Osteocyte (in vitro differentiated cells): ENCODE measurements at places on chromosomes 13 and 19. TPM values are rescaled to one million over a fixed set of nuclear protein-coding genes. Genes with fewer than 3 reads are reported as not detected.
A peak's percentile ranks its signal among the peaks of the same experiment; 100 is the strongest.

DCUN1D2 gene
- 27.5 and 29.0 TPM in 2 replicates for total RNA-seq

NCCRP1 gene
- not detected in 2 replicates for total RNA-seq

CYP4F22 gene
- total RNA-seq, result not detected in 2 replicates

PPFIA3 gene
- 6.6 and 9.5 TPM in 2 replicates for total RNA-seq

ENOX1 gene
- 5.9 and 6.9 TPM in 2 replicates for total RNA-seq

DNA sequence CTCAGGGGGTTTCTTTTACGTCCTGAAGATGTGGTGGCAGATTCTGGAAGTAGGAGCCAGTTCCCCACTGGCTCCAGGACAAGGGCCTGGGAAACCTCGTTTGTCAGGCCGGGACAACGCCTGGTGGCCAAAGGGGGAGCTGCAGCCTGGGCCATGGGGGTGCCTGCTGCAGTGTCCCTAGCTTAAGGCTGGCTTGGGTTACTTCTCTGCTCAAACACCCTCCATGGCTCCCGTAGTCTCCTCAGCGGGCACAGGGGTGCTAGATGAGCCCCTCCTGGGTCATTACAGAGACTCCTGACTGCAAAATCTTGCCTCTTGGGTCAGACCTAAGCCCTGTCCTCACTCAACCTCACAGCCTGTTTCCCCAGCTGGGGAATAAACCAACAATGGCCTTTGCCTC lies 14.7 kb downstream of the CILP2 start:
- DNase-seq, result no peak

- no peak for DNase-seq
Observed at GRCh38 chr13:106649495-106649894, 81.6 kb upstream of the ARGLU1 start.

DNA sequence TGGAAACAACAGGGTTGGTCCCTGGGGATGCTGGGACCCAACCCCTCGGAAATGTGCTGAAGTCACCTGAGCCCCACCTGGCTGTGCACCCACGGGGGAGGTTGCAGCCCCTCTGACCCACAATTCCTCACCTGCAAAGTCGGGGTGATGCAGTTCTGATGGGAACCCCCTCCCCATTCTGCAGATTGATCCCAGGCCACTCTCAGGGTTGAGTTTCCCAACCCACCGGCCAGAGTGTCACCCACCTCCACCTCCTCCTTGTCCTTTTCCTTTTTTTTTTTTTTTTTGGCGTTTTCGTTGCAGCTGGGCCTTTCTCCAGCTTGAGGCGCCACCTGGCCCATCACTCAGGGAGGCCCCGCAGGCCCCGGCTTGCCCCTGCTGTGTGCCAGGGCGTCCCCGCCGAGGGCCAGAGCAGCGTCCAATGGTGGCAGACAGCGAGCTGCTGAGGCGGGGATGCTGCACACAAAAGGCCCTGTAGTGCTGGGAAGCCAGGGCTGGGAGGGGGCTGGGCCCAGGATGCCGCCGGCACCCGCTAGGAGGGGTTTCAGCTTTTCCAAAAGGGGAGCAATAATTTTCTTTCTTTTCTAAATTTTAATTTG lies 4.6 kb downstream of the PIK3R2 start:
- DNase-seq, result no peak

DNA sequence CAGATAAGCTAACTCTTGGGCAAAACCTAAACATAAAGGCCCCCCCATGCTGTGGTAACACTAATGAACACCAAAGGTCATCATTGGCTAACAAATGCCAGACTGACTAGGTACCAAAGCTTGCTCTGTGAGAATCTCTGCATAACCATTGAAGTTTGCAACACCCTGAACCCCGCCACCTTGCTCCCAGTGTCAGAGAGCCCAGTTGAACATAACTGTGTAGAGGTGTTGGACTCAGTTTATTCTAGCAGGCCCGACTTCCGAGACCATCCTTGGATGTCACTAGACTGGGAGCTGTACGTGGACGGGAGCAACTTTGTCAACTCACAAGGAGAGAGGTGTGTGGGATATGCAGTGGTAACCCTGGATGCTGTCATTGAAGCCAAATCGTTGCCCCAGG lies 602.2 kb downstream of the UQCRFS1 start:
- no peak for DNase-seq

DNA sequence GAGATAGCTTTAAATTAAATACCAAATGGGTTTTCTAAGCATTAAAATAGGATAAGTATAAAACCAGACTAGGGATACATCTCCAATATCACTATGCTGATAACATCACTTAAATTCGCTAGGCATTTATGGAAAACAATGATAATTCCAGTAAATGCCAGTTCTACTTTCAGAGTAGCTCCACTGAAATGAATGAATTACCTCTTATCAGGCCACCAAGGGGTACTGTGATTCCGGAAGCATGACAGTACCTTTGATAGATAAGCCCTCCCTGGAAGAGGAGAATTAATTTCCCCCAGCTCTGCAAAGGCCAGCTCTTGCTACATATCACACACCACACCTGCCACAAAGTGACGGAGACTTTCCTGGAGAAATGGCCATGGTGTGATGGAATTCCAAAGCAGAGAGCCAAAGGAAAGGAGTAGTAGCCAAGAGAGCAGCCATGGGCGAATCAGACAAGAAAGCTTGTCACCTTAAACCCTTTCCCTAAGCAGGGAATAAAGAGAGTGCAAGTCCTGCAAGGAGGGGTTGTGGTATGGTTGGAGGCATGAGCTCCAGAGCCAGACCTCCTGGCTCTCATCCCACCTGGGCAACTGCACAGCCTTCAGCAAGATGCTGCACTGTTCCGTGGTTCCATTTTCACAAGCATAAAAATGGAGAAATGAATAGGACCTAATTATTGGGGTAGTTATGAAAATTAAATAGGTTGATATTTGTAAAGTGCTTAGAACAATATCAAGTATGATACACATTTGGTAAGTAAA lies 423.1 kb downstream of the FGF14 start:
- no peak for DNase-seq

DNA sequence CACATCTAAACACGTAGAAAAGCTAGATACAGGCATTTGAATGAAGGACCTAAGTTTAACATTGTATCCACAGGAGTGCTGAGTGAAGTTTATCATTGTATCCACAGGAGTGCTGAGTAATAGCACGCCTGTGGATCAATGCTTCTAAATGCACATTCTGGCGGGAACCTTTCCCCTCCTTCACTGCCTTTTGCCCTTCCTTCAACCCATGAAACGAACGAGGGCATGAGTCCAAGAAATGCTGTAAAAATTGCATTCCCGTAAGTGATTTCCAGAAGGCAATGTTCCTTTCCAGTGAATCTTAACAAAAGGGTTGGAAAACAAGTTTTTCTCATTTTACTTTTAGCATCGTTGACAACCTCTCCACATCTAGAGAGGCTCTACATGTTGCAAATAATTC lies 88.1 kb downstream of the ZDHHC20 start:
- DNase-seq, result no peak

GRCh38 chr19:10388957-10389356 lies 8.6 kb upstream of the TYK2 start:
- DNase-seq, result peak; percentile 94

GRCh38 chr13:47317356-47317755 lies 420.5 kb upstream of the HTR2A start:
- no peak for DNase-seq

DNA sequence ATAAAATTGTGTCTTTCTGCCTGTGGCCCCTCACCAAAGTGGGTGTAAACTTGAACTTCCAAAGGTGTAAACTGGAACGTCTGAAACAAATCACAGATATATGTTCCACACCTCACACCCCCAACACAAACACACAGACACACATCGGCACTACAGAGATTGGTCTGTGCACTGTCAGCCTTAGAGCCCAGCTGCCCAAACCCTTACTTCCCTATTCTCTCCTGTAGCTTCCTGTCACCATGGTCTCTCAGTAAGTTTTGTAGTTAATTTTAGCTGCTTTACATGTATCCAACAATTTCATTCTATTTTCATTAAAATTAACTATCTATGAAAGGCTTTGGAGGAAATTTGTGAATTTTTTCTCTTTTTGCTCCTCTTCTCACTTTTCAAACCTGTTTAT lies 5.4 kb downstream of the TM9SF2 start:
- DNase-seq, result no peak

GRCh38 chr13:100432611-100433010 lies 156.0 kb downstream of the GGACT start:
- DNase-seq, result no peak

DNA sequence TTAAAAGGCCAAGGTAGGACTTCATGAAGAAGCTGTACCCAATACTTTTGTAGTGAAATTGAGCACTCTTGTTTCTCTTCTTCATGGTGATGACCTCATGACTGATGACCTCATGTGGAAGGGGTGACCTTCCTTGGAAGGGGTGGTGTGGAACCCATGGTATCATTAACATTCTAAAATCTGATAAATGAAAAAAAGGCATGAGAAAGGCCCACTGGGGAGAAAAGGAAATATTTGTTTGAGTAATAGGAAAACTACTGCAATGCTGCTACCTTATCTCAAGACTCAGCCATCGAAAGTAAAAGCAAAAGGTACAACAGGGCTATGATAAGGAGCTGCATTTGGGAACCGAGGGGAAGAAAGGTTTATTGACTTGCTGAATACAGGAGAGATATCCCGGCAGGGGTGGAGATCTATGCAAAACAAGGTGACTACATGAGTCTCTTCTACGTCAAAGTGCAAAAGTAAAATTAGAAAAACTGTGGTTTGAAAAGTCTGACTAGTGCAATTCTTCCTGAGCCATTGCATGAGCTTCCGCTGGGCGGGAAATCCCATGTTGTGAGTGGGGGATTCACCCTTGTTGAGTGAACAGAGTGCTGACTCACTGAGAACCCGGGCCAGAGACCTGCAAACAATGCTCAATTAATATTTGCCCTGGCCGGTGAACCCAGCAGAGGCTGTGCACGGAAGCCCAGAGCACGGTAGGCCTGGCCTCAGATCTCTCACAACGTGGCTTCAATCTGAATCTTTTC lies 138.9 kb upstream of the RFC3 start:
- no peak for DNase-seq

- DNase-seq, result no peak
Observed at GRCh38 chr13:112331675-112332074, 44.5 kb upstream of the SPACA7 start.

DNA sequence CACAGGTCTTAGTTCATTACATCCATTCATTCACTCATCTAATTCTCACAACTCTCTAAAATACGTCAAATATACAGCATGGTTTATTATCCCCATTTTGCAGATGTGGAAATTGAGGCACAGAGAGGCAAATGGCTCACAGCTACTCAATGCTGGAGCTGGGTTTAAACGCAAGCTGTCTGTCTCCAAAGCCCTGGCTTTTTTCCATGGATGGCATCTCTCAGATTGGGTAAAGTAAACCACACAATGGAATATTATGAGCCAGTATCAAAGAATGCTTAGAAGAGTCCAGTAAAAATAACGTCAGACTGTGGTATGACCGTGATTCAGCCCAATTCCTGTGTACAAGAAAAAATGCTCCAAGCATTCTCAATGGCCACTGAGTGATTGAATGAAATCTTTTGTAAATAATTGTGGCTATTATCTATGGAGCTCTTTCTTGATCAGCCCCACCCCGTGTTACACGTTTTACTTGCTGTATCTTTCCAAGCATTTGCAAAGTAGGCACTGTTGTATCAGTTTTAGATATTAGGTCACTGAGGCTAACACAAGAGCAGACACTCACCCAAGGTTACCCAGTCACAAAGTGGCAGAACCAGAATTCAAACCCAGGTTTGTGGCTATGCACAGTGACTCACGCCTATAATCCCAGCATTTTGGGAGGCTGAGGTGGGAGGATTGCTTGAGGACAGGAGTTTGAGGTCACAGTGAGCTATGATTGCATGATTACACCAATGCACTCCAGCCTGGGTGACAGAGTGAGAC lies 5.5 kb upstream of the ACP7 start:
- DNase-seq, result no peak

GRCh38 chr19:10105509-10106099 lies 558 bp upstream of the PPAN start:
- no peak for DNase-seq

GRCh38 chr13:97223711-97224541 lies 1.8 kb downstream of the MBNL2 start:
- no peak for DNase-seq

GRCh38 chr19:18948075-18948975 lies 7.3 kb upstream of the HOMER3 start:
- no peak for DNase-seq

DNA sequence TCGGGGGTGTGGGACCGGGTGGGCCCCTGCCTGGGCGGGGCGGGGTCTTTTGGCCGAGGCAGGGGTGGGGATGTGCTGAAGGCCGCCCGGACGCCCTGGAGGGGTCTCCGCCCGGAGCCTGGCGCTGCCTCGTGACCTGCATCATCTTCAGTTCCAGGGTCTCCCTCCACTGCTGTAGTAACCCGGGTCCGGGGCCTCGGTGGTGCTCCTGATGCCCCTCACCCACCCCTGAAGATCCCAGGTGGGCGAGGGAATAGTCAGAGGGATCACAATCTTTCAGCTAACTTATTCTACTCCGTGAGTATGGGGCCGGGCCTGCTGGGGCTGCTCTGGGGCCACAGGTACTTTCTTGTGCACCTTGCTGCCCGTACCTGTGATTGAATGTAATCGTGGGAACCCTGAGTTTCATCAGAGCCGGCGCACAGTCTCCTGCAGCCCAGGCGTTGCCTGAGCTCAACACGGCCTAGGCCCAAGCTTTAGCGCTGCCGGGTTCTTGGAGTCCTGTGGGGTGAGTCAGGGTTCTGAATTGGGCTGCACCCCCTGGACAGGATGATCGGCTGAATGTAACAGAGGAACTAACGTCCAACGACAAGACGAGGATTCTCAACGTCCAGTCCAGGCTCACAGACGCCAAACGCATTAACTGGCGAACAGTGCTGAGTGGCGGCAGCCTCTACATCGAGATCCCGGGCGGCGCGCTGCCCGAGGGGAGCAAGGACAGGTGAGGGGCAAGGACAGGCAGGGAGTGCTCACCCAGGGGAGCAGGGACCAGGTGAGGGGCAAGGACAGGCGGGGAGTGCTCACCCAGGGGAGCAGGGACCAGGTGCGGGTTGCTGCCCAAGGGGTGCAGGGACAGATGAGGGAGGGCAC lies 10.5 kb downstream of the PEAK3 start:
- DNase-seq, result no peak

DNA sequence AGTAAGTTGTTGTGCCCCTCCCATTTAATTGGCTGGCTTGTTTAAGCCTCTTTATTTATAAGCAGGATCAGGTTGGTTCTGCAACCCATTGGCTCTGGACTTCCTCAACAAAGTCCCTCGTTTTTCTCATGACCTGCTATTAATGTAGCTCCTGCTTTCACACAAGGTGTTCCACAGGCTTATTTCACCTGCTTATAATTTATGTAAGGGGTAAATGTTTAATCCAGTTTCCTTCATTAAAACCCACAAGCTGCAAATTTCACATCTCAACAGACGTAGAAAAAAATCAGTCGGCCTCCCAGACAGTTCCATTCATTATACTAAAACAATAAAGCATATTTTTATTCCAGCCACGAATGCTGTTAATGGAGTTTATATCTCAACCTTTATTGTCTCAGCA lies 86.1 kb downstream of the TBC1D4 start:
- DNase-seq, result no peak

DNA sequence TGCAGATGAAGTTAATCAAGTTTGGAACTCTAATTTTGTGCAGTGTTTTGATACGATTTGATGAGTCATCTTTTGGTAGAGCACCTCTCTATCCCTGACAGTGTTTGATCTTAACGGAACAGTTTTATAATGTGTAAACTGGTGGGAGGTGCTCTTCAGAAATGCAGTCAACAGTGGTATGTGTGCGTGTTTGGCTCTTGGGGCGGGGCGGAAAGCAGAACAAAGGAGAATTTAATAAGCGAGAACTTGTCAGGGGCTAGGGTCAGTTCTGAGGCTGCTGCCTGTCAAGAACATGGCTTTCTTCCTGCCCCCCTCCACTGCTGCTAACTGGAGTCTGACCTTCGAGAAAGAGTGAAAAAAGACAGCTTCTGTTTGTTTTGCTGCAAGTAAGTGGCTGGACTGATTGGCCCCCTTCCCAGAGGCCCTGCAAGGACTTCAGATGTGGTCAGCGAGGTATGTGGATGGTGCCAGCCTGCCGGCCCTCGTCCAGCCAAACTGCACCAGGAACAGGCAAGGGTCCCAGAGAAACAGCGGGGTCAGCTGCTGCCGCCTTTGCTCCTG lies 40.8 kb downstream of the BBC3 start:
- DNase-seq, result peak; percentile 85
